ENCODE measurements at places on chromosomes 3 and 15. TPM values are rescaled to one million over a fixed set of nuclear protein-coding genes. Genes with fewer than 3 reads are reported as not detected.

ITIH4 gene
- total RNA-seq, result 15.4 TPM

STX19 gene
- not detected for total RNA-seq

NEO1 gene
- 43.3 TPM for total RNA-seq

ZNF770 gene
- total RNA-seq, result 52.9 TPM

PPP2R3A gene
- 71.9 TPM for total RNA-seq

ADAMTS17 gene
- 2.2 TPM for total RNA-seq

SMCO1 gene
- not detected for total RNA-seq

CISH gene
- 30.8 TPM for total RNA-seq

TTC23 gene
- 23.6 TPM for total RNA-seq

CNTN3 gene
- 3.8 TPM for total RNA-seq

UBR1 gene
- total RNA-seq, result 36.9 TPM

BNC1 gene
- total RNA-seq, result 0.38 TPM
